AML-193 (cell line): ENCODE measurements at places on chromosomes 7 and 10.
A peak's percentile ranks its signal among the peaks of the same experiment; 100 is the strongest.

DNA sequence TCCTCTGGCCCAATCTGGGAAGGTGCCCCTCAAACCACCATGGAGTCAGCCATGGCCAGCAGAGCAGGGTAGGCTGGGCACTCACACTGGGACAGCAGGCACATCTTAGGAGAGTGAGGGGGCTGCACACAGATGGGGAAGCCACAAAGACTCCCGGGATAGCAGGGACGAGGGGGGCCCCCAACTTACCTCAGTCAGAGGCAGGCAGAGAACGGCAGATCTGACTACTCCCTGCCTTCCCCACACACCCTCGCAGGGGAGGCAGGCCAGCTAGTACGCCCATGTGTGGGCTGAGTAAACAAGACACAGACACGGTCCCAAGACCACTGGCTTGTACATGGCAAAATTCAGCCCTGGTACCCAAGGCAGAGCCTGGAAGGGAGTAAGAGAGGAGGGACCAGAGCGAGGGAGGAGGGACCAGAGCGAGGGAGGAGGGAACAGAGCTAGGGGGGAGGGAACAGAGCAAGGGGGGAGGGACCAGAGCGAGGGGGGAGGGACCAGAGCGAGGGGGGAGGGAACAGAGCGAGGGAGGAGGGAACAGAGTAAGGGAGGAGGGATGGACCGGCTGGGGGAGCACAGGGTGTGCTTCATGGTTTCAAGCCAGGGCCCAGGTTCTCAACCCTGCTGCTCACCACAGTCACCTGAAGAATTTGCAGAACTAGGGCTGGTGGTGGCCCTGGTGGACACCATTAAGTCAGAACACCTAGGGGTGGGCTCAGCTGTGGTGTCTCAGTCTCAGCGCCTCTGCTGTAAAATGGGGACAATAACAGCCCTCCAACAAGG is 73.8 kb downstream of the RGS10 start:
- DNase-seq = no peak

- no peak for DNase-seq
Measured at GRCh38 chr10:80132299-80133139, at the start of gene PLAC9. PLAC9 (plus strand) TSS chr10:80132730; CDS start chr10:80132763, 33 bp downstream.

DNA sequence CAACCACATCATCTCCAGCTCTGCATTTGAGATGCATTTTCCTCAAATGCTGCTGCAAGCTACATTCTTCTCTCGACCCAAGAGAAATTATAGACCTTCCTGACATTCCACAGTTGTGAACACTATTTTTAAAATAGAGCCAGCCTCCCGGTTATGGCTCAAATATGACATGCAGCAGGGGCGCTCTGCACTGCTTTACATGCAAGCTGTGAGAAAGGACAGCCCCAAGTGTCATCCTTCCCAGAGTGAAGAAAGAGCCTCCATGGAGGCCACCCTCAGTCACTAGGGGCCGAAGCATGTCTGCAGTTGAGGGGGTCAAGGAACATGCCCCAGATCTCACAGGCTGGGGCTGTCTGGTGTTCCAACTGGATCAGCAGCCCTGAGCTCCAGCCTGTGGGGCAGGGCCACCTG is 63.9 kb upstream of the CHST15 start:
- DNase-seq = no peak

GRCh38 chr7:101201695-101202602 is 1.1 kb upstream of the MOGAT3 start:
- no peak for DNase-seq

DNA sequence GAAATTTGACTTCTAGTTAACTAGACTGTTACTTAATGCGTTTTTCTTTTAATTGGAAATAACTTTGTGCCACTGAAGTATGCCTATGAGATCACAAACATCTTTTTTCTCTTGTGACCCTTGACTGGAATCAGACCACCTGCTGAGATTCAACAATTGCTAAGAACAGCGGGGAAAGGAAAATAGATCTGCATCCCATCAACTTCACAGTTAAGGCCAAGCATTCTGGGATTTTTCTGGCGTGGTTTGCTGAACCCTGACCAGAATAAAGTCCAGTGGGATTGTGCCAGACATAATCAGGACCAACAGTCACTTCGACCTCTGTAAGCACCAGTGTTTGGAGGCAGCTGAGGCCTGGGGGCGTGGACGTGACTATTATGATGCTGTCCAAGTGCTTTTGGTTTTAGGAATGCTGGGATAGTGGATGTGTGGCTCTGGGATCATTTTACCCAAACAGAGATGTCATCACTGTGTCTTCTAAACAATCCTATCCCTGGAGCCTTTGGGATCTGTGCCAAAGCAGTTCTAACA is 373.3 kb upstream of the PRKCQ start:
- no peak for DNase-seq

- no peak for DNase-seq
Measured at GRCh38 chr10:47253651-47254375, 46.2 kb upstream of the GDF10 start.

GRCh38 chr7:33806298-33807154 is 98.8 kb upstream of the BMPER start:
- DNase-seq = no peak

- DNase-seq = no peak
Measured at GRCh38 chr7:135942614-135943013, 34.5 kb downstream of the MTPN start.

- DNase-seq = no peak
Measured at GRCh38 chr10:50286517-50286916, 35.2 kb upstream of the ASAH2 start.

- DNase-seq = no peak
Measured at GRCh38 chr10:130634816-130635215, 498.6 kb downstream of the GLRX3 start.

DNA sequence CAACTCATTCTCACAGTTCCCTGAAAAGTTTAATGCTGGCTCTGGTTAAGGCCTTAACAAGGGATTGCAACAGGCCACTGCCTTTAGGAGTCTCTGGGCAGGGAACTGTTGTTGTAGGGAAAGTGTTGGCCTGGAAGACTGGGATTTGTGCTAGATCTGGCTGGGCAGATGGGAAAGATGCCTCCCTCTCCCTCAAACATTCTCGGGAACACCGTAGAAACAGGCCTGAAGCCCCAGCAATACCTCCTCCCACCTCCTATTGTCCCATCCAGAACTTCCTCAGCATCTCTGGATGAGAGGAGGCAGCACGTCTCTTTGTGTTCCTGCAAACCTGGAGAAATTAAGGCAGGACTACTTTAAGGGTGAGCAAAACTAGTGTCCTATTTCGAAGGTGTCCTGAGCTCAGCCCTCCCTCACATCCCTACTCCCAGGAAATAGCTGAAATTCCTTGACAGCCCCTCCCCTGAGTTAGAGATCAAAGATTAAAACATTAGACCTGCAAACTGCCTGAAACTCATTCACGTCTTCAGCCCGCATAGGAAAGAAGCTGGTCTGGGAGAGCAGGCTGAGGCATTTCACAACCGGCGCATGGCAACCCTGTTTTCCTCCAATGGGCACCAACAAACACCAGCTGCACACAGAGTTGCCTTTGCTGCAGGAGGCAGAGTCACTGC is 10.9 kb upstream of the MAP3K8 start:
- peak; percentile 48 for DNase-seq

DNA sequence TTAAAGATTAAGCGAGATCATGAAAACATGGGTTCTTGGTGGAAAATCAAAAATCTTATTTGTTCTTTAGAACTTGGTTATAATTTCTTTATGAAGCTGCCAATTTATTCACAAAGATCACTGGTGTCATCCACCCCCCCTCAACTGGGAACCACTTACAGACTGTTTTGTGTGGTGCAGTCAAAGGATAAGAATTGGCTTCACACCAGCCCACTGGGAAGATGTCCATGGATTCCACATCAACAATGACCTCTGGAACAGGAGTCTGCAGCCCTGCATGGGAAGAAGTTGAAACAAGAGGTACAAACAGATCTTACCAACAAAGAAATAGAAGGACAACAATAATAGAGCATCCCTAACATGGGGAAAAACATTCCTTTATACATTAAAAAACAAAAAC is 205.2 kb downstream of the SFMBT2 start:
- no peak for DNase-seq

DNA sequence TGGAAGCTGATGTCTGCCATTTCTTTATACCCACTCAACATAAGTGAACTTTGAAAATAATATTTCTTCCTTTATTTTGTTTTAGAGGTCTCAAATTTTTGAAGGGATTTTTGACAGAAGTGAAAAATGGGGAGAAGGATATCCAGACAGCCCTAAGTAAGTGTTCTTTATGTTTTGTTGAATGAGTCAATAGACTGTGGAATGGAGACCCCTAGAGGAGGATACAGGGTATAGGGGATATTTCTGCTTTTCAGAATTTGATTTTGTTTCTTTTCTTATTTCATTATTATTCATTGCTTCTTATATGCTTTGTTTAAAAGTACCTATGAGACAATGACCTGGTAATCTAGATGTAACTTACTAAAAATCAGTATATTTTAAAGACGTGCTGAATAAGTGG is 34.4 kb downstream of the PLEKHA8 start:
- DNase-seq = peak; percentile 56

GRCh38 chr7:16710651-16711050 is 42.9 kb upstream of the TSPAN13 start:
- no peak for DNase-seq

DNA sequence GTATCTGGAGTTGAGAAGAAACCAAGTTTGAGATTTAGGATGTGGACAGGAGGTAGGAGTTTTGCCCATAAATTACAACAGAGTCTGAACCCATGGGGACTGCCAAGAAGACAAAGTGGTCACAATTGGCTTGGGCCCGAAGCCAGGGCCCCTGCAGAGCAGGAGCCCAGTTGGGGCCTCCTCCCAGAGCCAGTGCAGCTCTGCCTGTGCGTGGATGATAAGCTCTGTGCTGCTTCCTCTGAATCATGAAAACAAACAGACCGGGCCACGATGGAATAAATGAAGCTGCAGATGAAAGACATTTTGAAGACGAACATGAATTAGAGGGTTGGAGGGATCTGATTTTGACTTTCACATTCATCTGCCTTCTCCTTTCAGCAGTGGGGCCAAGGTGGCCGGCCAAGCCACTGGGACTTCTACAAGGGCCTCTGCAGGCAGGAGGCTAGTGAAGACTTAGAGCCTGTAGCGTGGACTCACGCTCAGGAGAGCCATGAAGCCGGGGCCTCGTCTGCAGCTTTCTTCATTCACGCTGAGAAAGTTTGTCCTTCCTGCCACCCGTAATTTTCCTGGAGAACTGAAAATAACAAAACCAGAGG is 156.8 kb upstream of the LYZL1 start:
- no peak for DNase-seq

- DNase-seq = no peak
Measured at GRCh38 chr7:99540542-99540941, 11.4 kb downstream of the FAM200A start.

DNA sequence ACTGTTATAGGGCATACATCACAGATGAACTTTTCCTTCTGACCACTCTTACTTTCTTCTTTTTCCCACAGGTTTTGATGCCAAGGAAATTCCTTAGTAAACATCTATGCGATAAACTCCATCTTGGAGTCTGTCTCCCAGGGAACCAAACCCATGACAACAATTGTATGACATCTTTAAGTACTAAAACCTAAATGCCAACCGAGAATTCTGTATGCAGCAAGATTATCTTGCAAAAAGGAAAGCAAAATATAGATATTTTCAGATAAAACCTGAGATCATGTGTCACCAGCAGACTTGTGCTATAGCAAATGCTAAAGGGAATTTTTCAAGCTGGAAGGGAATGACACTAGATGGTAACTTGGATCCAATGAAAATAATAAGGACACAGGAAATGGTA is 22.0 kb upstream of the BEND7 start:
- DNase-seq = no peak

DNA sequence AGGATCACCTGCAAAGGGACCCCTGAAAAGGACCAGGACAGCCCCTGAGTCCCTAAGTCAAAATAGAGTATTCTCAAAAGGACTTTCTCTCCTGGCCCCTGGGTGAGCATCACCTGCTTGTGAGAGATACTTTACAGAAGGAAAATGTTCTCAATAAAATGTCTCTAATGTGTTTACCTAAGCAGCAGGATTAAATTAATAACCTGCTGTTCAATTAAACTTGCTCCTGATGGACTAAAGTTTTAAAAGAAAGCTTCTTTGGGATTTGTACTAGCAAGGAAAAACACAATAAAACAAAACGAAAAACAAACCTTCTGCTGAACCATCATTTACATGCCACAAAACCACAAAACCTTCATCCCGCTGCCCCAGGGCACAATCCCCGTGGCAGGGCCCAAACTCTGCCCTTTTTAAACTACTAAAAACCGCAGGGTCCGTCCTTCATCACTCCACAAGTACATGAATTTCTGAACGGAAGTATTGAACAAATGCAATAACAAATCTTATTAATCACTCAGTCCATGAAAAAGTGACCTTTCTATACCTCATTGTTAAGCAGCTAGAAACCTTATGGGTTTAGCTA is 197.7 kb downstream of the TCERG1L start:
- no peak for DNase-seq

- peak; percentile 32 for DNase-seq
Measured at GRCh38 chr10:6537770-6538169, 42.3 kb downstream of the PRKCQ start.
